Epithelial cell of proximal tubule (primary cell): ENCODE measurements at places on chromosomes 16 and 17. TPM values are rescaled to one million over a fixed set of nuclear protein-coding genes. Genes with fewer than 3 reads are reported as not detected.

Gene GPR179
- total RNA-seq: not detected in 2 replicates

Gene KRT15
- 4.6 and 15.6 TPM in 2 replicates for total RNA-seq

Gene PTX4
- not detected in 2 replicates for total RNA-seq

Gene CHST6
- 2.2 and 3.0 TPM in 2 replicates for total RNA-seq

Gene CACNG1
- total RNA-seq: not detected in 2 replicates

Gene PIGQ
- total RNA-seq: 45.3 and 60.9 TPM in 2 replicates

Gene LRRC37A
- 0.51 and 2.4 TPM in 2 replicates for total RNA-seq

Gene SLC16A11
- total RNA-seq: not detected in 2 replicates

Gene HOXB2
- total RNA-seq: 21.1 and 43.7 TPM in 2 replicates

Gene ADAP2
- 4.6 and 5.1 TPM in 2 replicates for total RNA-seq

Gene CASKIN2
- total RNA-seq: 9.5 and 12.2 TPM in 2 replicates

Gene NAGLU
- 25.2 and 28.8 TPM in 2 replicates for total RNA-seq

Gene NRN1L
- total RNA-seq: 0.46 TPM in 1 of 2 replicates, not detected in the other

Gene GPR139
- not detected in 2 replicates for total RNA-seq

Gene OXLD1
- total RNA-seq: 24.4 and 30.6 TPM in 2 replicates

Gene ACSM2B
- not detected in 2 replicates for total RNA-seq

Gene AATF
- 70.2 and 78.9 TPM in 2 replicates for total RNA-seq

Gene MYH8
- total RNA-seq: not detected in 2 replicates

Gene UTS2R
- not detected in 2 replicates for total RNA-seq

Gene HSPB9
- not detected in 2 replicates for total RNA-seq

Gene SLC12A4
- 46.8 and 50.7 TPM in 2 replicates for total RNA-seq

Gene OR1A1
- total RNA-seq: not detected in 2 replicates

Gene CCL13
- not detected in 2 replicates for total RNA-seq

Gene RNF167
- 49.0 and 55.1 TPM in 2 replicates for total RNA-seq

Gene TSNAXIP1
- 0.07 and 0.52 TPM in 2 replicates for total RNA-seq

Gene HCRT
- total RNA-seq: not detected in 2 replicates

Gene TEKT5
- total RNA-seq: not detected in 2 replicates

Gene CA4
- total RNA-seq: not detected in 2 replicates

Gene C1QTNF8
- not detected in 2 replicates for total RNA-seq

Gene C16orf46
- total RNA-seq: 0.22 and 0.35 TPM in 2 replicates

Gene KRT20
- not detected in 2 replicates for total RNA-seq

Gene SOX9
- total RNA-seq: 23.8 and 26.5 TPM in 2 replicates

Gene EEF2K
- total RNA-seq: 12.2 and 13.7 TPM in 2 replicates

Gene CARD14
- total RNA-seq: 0.06 and 0.36 TPM in 2 replicates

Gene TPSD1
- total RNA-seq: not detected in 2 replicates

Gene SOST
- not detected in 2 replicates for total RNA-seq

Gene KRT222
- not detected in 2 replicates for total RNA-seq

Gene CLDN6
- 255 and 813 TPM in 2 replicates for total RNA-seq

Gene CA7
- total RNA-seq: 0.12 TPM in 1 of 2 replicates, not detected in the other

Gene SCRN2
- 21.2 and 24.5 TPM in 2 replicates for total RNA-seq

Gene NXN
- total RNA-seq: 31.1 and 36.8 TPM in 2 replicates

Gene ACSF3
- total RNA-seq: 16.5 and 27.7 TPM in 2 replicates

Gene KRT33A
- total RNA-seq: not detected in 2 replicates

Gene SAMD14
- total RNA-seq: 2.9 and 11.5 TPM in 2 replicates

Gene MAP3K3
- total RNA-seq: 12.8 and 17.4 TPM in 2 replicates

Gene DLX3
- total RNA-seq: not detected in 2 replicates

Gene GUCY2D
- total RNA-seq: not detected in 2 replicates

Gene SLC12A3
- total RNA-seq: not detected in 2 replicates

Gene CPHXL2
- total RNA-seq: not detected in 2 replicates

Gene MAZ
- total RNA-seq: 174 and 293 TPM in 2 replicates

Gene ITGB4
- total RNA-seq: 22.6 and 33.3 TPM in 2 replicates

Gene CDRT15L2
- total RNA-seq: not detected in 2 replicates

Gene PRCD
- total RNA-seq: 0.22 and 5.8 TPM in 2 replicates

Gene GIT1
- total RNA-seq: 61.3 and 74.3 TPM in 2 replicates

Gene USP6
- total RNA-seq: not detected in 2 replicates

Gene CHP2
- not detected in 2 replicates for total RNA-seq

Gene RPRML
- 0.22 TPM in 1 of 2 replicates, not detected in the other for total RNA-seq

Gene STH
- not detected in 2 replicates for total RNA-seq
